ENCODE measurements at places on chromosomes 5 and 9.

- no peak for DNase-seq
These were observed 4.6 kb upstream of the PHYHD1 start for GRCh38 chr9:128916204-128916603.

GRCh38 chr5:141478321-141478945 lies 2.7 kb downstream of the PCDHGC3 start:
- no peak for DNase-seq

DNA sequence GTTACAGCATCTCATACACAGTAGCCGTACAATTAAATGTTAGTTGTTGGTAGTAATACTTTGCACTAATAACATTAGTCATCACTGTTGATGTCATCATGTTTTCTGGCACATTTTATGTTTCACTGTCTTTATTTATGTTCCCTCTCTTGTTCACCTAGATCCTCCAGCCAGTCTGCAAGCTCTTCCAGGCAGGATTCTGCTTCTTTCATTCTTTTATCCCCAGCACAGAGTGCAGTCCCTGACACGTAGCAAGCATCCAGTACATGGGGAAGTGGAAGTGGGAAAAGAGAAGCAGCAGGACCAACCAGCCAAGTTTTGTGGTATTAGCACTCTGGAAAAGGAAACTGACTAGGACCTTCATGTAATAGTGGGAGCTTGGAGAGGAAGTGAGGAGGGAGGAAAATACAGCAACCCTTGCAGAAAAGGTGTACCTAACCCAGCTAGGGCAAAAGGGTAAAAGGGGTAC lies 89.7 kb upstream of the SLC44A1 start:
- peak; percentile 19 for DNase-seq

DNA sequence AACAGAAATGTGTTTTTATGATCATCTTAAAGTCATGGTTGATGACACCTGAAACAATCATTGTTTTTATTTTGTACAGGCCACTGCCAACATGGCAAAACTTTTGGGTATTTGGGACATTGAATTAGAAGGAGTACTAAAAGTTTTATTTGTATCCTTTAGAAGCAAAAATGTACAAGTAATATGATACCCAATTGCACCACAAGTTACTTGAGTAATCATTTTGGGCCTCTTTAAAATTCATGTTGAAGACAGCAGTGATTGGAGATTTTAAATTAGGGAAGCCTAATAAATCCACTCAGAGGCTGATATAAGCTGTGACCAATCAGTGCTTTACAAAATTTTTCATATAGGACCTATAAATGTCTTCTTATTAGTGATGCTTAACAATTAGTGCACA lies 212.9 kb downstream of the MARCHF11 start:
- DNase-seq, result no peak

GRCh38 chr5:756865-757345 lies 27.6 kb downstream of the ZDHHC11B start:
- no peak for DNase-seq

GRCh38 chr5:5605170-5605764 lies 182.8 kb downstream of the ICE1 start:
- no peak for DNase-seq

DNA sequence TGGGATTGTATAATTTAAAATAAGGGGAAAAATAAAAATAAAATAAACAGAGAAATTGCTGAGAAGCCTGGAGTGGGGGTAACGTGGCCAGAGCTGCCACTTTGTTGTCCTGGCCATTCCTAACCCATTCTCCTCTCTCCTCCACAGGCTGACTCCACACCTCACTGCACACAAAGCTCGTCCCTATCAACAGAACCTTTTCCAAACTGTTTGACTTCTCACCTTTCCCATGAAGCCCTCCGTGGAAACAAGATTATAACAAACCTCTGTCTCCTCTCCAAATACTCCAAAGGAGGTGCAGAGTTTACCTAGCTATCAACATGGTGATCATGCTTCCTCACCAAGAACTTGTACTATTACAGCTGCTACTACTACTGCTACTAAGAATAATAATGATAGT lies 151.1 kb downstream of the GLIS3 start:
- no peak for DNase-seq

DNA sequence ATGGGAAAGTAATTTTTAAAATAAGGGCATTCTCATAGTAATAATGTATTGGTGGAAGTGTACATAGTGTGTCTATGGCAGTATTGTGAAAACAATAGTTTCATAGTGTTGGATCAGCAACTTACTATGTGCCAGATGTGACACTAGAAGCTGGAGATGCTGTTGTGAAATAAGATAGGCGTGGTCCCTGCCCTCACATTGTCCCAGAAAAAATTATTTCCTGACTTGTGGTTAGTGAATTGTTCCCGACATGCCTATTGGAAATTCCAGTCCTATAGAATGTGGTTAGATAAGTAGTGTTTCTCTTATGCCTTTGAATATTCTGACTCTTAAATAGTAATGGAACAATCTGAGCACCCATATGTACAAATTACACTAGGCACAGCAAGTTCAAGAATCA lies 55.3 kb upstream of the MTAP start:
- DNase-seq, result no peak

- DNase-seq, result no peak
These were observed 1.8 kb downstream of the TRIM7 start for GRCh38 chr5:181203093-181203711.

DNA sequence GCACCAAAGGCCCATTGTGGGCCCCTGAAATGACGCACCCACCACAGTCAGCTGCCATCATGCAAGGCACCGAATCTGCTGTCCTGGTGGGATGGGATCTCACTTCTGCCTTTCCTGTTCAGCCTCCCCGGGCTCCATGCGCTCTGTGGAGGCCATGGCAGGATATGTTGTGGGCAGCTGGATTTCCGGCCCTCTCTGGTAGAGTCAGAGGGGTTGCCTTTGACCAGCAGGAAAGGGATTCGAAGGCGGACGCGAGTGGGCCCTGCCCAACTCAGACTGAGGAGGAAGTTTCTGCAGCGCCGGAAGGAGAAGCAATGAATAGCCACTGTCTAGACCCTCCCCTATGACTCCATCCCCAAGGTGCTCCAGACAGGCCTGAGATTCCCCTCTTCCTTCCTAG lies 35.5 kb downstream of the GADD45G start:
- peak; percentile 11 for DNase-seq

GRCh38 chr9:131946180-131946579 lies 133.5 kb downstream of the MED27 start:
- no peak for DNase-seq

- DNase-seq, result peak; percentile 88
These were observed 10.8 kb downstream of the SPAAR start for GRCh38 chr9:35920051-35920620.

GRCh38 chr9:113416149-113416721 lies 5.7 kb downstream of the C9orf43 start:
- peak; percentile 30 for DNase-seq

DNA sequence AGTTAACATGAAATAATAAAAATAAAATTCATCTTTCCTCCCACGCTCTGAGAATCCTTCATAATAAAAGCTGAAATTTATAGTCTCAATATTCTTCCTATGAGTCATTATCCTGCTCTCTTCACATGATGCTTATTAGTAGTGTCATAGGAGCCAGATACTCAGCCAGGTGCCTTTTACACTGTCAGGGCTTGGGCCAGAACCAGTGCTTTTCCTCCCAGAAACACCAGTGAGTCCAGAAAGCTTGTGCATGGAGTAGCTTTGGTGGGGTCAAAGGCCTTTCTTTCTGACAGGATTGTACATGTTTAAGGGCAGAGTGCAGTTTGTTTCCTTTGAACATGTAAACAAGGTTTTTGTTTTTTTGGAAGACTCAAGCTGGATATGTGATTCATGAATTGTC lies 6.8 kb downstream of the LSM11 start:
- DNase-seq, result no peak

DNA sequence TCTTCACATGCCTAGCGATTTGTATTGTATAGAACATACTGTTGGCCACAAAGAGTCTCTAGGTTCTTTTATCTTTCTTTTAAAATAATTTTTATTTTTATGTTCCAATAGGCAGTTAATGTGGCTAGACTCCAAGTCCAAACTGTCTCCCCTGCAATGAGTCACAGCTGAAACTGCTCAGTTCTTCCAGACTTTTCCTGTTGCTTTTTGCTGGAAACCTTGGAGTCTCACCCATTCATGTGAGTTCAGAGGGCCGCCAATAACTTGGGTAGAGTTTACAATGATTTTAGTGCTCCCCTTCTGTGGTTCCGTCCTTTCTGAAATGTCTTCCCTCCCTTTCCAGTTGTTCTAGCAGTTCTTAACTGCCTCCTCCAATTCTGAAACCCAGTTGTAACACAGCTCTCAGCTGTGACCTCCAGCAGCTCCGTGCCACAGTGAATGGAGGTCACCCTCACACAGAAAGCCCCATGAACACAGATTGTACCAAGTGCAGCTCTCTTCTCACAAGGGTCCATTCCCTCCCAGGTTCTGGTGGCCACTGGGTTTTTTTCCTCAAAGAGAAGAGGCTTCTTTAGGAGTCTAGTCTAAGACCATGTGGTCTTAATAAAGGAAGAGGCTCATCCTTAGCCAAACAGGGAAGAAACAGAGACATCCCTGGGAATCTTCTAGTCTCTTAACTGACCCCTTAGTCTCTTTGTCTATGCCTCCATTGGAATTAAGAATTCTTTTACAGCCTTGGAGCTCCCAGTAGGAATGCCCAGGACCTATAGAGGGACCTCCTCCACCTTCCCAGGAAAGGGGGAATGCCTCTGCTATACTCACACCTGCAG lies 198.5 kb downstream of the SPOCK1 start:
- DNase-seq, result no peak

GRCh38 chr9:124716808-124717207 lies 54.3 kb downstream of the NR6A1 start:
- no peak for DNase-seq

DNA sequence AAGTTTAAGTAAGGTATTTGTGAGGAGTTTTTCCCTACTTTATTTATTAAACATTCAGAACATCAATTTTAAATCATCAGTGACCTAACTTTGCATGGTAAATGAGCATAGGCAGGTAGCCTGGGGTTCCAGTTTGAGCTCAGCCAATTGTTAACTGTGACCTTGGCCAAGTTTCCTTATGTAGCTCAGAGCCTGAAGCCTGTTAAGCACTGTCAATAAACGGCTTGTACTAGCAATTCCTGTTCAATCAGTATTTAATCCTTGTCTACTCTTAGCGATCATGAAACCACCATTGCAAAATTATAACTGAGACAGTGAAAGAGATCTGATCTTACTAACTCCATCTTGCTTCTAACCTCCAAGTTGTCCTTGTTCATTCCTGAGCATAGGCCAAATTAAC lies 4.7 kb upstream of the SOWAHA start:
- DNase-seq, result no peak

DNA sequence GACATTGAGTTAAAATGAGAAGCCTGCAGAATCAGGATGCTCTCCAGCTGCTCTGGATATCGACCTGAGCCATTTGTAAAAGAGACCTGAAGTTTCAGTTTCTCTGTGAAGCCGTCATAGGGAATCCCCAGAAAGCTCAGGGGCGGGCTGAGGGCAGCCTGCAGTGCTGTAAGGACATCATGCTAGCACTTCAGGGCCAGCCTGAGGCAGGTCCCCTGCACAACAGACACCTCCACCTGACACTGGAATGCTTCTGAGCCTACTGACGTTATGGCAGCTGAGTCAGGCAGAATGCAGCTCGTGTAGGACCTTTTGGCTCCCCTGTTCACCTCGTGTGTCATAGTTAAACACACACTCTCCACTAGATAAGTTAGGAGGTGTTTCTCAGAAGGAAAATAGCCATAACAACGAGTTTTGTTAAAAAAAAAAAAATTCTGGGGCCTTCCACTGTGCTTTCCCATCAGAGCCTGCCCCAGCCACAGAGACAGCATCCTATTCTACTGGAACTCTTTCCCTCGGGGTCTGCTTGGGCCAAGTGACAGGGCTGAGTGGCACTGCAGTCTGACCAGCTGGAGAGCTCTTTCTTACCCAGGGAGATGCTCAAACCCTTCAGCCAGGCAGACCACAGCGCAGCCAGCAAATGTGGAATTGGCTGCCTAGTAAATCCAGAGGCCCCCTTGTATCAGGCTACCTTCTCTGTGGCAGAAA lies 354.9 kb downstream of the DIRAS2 start:
- no peak for DNase-seq

GRCh38 chr9:28389411-28389810 lies 816.1 kb upstream of the C9orf72 start:
- no peak for DNase-seq

DNA sequence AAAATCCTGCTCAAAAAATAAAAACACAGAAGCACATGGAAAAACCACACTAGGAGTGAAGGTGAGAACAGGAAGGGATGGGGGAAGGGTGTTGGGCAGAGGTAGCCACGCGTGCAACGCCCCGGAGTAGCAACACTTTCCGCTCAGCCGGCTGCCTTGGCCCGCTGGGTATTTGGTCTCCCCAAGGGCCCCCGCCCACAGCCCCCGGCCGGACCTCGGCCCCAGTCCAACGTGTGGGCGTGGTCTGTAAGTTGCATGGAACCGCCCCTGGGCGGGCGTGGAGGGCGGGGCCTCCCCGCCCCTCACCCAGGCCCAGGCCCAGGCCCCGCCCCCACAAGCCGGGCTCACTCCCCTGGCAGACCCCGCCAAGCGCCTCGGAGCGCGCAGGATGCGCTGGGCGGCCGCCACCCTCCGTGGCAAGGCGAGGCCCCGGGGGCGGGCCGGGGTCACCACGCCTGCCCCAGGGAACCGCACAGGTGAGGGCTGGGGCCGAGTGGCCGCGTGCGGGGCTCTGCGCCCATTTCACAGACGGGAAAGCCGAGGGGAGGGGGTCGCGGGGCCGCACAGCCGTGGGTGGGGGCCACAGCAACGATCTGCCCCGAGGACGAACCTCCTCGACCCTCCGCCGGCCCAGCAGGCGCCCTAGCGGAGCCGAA lies at the start of gene SUSD3:
SUSD3 (plus strand) TSS at position 347 of the 656 bp plus-strand sequence; CDS start at position 389, 42 bp downstream.
- peak; percentile 51 for DNase-seq

DNA sequence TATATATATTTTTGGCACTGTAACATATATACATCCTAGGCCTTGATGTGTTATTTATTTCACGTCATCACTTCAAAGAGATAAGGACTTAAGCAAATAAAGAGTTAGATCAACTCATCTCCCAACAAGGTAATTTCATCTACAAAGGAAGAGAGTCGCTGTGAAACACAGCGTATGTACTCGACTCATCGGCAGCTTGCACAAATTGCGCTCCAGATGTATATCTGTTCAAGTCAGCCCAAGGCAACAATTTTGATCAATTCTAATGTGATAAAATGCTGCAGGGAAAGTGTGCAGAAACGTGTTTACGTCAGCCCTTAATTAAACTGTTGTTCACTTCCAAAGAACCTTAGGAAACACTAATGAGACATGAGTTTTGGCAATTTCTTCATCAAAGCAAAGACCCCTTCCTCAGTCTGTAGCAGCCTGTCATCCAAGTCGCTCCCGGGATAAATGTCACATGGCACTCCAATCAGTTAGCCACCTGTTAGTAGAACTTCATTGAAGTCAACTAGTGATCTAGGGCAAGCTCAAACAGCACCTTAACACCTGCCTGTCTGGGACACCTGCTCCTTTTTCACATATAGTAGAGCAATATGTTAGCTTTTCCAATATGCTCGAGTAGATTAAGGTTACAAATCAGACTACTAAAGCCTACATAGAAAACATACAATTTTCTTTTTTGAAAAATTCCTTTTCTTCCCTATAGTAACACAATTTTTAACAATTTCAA lies 182.4 kb downstream of the NFIB start:
- no peak for DNase-seq
